Hair follicle dermal papilla cell (primary cell): ENCODE measurements at places on chromosomes 2 and 18. TPM values are rescaled to one million over a fixed set of nuclear protein-coding genes. Genes with fewer than 3 reads are reported as not detected.

The AMER3 gene
- total RNA-seq: not detected in 2 replicates

The PMAIP1 gene
- total RNA-seq: 7.5 and 9.5 TPM in 2 replicates

The CDK15 gene
- total RNA-seq: 2.8 and 4.7 TPM in 2 replicates

The ALKAL2 gene
- not detected in 2 replicates for total RNA-seq

The CROCC2 gene
- 0.49 and 0.81 TPM in 2 replicates for total RNA-seq
